ENCODE measurements at places on chromosomes 11 and 22.

DNA sequence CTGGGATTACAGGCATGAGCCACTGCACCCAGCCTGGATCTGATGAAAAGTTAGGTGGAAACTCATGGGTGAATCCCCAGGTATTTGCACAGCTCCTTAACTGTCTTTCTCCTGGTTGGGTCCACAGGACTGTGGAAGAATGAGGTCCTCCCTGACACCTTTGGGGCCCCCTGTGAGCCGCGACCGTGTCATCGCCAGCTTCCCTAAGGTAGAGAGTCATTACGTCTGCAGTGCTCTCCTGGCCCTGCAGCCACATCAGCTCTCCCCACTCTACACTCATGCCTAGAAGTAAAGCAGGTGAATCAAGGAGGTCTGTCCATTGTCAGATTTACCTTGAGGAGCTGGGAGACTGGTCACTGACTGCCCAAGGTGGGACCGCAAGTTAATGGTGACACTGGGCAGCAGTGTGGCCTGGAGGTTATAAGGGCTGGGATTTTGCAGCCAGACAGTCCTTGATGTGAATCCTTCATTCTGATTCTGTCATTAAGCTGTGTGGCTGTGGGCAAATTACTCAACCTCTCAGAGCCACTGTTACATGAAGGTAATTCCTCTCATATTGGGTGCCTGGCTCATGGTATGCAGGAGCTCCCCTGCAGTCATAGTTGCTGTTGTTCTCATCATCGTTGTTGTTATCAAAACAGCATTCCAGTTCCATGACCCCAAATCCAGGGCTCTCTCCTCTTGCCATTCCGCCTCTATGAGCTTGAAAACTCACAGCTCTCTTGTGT, 1.4 kb downstream of the RAB36 start:
- no peak for DNase-seq

- DNase-seq = no peak
These were observed 31.7 kb downstream of the TPCN2 start for GRCh38 chr11:69080257-69080995.

DNA sequence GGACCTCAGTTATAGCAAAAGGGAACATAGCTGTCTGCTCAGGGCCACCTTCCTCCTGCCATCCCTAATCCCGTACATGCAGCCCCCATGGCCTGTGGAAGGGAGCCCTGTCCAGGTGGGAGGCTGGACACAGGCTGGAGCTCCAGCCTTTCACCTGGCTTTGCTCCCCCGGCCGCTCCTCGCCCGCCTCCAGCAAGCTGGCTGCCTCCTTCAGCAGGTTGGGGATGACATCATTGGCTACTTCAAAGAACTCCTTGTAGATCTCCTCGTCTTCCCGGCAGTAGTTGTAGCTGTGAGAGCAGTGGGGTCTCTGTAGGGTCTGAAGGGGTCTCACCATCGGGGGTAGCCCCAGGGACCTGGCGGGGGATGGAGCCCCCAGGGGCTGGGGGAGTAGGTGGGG, 2.5 kb upstream of the MAP4K2 start:
- no peak for DNase-seq

GRCh38 chr11:48124880-48125279, 91.7 kb upstream of the OR4B1 start:
- DNase-seq = no peak

- DNase-seq = no peak
These were observed 533 bp downstream of the SERGEF start for GRCh38 chr11:18012122-18012905.

DNA sequence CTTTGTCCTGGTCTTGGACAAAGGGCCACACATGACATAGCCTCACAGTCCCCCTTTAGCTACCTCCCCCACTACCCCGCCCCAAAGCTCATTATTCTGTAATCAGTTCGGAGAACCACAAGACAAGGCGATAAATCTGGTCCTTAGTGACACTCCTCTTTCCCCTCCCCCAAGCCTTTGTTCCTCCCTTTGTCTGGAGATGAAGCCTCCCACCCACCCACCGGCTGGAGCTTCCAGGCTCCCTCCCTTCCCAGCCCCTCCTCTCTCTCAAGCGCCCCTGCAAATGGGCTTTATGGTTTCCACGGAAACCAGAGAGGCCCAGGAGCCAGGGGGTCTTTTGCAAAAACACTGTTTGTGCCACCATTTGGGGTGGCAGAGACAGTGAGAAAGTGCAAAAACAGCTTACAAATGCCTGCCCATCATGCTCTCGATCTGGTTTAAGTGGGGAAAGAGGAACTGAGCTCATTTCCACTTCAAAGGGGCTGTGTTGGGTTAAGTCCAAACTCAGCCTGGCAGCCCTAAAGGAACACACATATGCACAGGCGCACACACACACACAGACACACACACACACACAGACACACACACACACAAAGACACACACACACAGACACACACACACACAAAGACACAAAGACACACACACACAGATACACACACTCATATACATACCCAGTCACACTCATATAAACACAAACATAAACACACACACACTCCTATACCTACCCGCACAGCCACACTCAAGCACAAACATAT, 23.5 kb downstream of the APLNR start:
- DNase-seq = no peak

DNA sequence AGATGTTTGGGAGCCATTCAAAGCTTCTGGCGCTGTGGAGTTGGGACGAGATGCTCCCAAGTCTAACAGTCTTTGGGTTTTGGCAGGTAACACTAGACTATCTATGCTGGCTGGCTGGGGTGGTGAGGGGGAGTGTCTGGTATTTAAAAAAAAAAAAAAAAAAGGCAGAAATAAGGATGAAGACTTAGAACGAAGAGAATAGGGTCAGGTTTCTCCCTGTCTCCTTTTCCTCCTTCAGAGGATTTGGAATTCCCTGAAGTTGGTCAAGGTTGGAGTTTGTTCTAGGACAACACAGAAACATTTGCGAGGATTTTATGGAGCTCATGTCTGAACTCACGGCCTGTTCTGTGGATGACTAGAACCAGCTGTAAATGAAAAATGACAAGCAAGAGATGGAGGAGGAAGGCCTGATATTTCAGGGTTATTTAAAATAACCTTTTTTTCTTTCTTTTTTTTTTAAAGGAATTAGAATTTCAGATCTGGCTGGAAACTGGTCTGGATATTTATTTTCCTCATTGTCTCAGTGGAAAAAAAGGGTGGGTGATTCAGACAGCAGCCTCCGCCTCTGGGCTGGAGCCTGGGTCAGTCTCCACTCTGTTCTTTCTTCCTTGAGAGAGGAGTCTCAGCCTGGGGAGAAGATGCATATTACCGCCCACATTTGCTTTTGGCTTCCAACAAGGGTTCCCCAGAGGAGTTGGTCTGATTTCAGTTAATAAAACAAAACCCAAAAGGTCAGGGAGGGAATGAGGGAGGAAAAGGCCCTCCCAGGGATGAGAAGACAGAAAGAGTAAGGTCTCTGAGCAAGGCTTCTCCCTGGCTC, 80.1 kb downstream of the USP35 start:
- DNase-seq = no peak

GRCh38 chr11:80462211-80462610, 1021.4 kb upstream of the TENM4 start:
- DNase-seq = no peak

DNA sequence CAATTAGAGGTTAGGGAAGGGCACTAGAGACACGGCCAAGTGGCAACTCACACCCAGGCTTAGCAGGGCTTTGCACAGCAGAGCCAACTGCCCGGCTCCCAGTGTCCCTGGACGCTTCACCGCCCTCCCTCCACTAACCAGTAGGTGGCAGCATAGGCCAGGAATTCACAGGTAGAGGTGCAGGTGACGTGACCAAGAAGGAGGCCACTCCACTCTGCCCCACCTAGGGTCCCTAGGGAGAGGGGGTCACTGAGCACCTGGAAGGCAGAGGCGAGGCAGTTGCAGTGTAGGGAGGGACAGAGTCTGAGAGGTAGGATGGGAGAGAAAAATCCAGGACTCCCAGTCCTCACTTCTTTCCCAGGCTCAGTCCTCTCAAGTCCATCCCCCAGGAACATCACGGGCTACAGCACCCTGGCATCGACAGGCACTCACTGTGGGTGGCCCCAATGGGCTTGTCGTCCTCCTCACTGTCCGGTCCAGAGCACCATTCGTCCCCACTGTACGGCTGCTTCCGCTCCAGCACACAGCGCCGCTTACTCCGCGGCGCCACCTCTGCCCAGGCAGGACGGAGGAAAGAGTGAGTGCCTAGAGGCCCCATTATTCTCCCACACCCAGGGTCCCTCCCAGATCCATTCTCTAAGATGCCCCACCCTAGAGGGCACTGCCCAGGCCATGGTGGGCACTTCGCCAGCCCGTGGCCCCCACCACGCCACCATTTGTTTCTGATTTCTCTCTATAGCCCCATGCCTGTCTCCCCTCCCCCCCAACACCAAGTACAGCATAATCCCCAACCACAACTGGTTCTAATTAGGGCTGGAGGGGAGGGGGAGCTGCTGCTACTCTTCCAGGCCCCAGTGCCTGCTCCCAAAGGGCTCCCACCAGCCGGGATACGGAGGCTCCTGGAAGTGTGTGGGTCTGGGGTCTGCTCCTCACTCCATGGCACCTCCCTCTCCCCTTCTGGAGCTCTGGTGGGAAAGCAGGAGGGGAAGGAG, 18.4 kb downstream of the BCL9L start:
- DNase-seq = no peak
